ENCODE measurements at places on chromosomes 7 and 10. TPM values are rescaled to one million over a fixed set of nuclear protein-coding genes. Genes with fewer than 3 reads are reported as not detected.

The VSTM2A gene
- not detected for total RNA-seq

The EPO gene
- total RNA-seq: not detected

The HTRA1 gene
- 23.8 TPM for total RNA-seq

The KLF14 gene
- not detected for total RNA-seq

The AGAP5 gene
- 4.2 TPM for total RNA-seq

The SNCG gene
- total RNA-seq: not detected

The PDK4 gene
- total RNA-seq: 10.2 TPM

The BTBD16 gene
- not detected for total RNA-seq

The SFTPA1 gene
- not detected for total RNA-seq

The DENND2A gene
- 23.4 TPM for total RNA-seq

The BBS9 gene
- 11.0 TPM for total RNA-seq

The MAGI2 gene
- total RNA-seq: 9.3 TPM

The PDE6C gene
- total RNA-seq: not detected
